ENCODE measurements at places on chromosomes 12 and 14. TPM values are rescaled to one million over a fixed set of nuclear protein-coding genes. Genes with fewer than 3 reads are reported as not detected.
A peak's percentile ranks its signal among the peaks of the same experiment; 100 is the strongest.

Gene KRT75
- total RNA-seq, result not detected

Gene AVPR1A
- total RNA-seq, result 2.0 TPM

Gene LRP6
- total RNA-seq, result 26.7 TPM

Gene PRKD1
- total RNA-seq, result 5.3 TPM

Gene HAL
- total RNA-seq, result not detected

Gene SDR9C7
- not detected for total RNA-seq

Gene KSR2
- 1.0 TPM for total RNA-seq

Gene IKZF4
- 7.6 TPM for total RNA-seq

Gene ACOT6
- not detected for total RNA-seq

Gene BICDL1
- 6.2 TPM for total RNA-seq

Gene TTC9
- 1.6 TPM for total RNA-seq

- no peaks in the 10 kb centered on the region for H3K36me3 ChIP-seq
- DNase-seq, result no peak
- H3K27ac ChIP-seq, result no peak overlapping the region
- peaks cover 13% of the 10 kb centered on the region for H3K4me1 ChIP-seq
- H3K4me3 ChIP-seq, result no peak overlapping the region
Observed at GRCh38 chr12:53590652-53591051, 35.5 kb downstream of the ATF7 start.

DNA sequence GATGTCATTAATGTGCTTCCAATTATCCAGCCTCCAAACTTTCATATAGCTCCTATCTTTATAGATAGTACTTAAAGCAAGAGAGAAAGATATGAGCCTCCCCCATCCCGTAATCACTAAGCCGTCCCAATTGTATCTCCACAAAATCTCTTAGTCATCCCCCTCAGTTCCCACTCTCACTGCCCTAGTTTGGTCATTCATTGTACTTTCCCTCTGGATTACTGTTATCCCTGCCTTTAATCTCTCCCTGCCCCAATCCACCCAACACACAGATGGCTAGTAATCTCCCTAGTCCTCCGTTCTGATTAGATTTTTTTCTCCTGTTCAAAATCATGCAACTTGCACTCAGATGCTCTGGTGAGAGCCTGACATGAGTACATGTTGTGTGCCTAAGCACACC, 5.4 kb upstream of the BCAT1 start:
- H3K4me1 ChIP-seq, result peaks cover 6% of the 10 kb centered on the region
- no peak overlapping the region for H3K27ac ChIP-seq
- H3K36me3 ChIP-seq, result no peaks in the 10 kb centered on the region
- H3K4me3 ChIP-seq, result no peak overlapping the region
- no peaks in the 10 kb centered on the region for H3K27me3 ChIP-seq
- DNase-seq, result no peak

- H3K4me3 ChIP-seq, result no peak overlapping the region
- H3K27ac ChIP-seq, result no peak overlapping the region
- H3K36me3 ChIP-seq, result no peaks in the 10 kb centered on the region
- H3K27me3 ChIP-seq, result no peaks in the 10 kb centered on the region
- no peak for DNase-seq
- H3K4me1 ChIP-seq, result no peaks in the 10 kb centered on the region
Observed at GRCh38 chr12:94299846-94300245, 151.5 kb downstream of the PLXNC1 start.

GRCh38 chr12:84313323-84313675, 599.3 kb downstream of the SLC6A15 start:
- no peak for DNase-seq
- H3K27me3 ChIP-seq, result no peaks in the 10 kb centered on the region
- no peak overlapping the region for H3K4me3 ChIP-seq
- no peaks in the 10 kb centered on the region for H3K36me3 ChIP-seq

- H3K27me3 ChIP-seq, result no peaks in the 10 kb centered on the region
- H3K4me3 ChIP-seq, result no peak overlapping the region
- H3K36me3 ChIP-seq, result no peaks in the 10 kb centered on the region
Observed at GRCh38 chr12:570921-571794, 92.1 kb downstream of the NINJ2 start.

DNA sequence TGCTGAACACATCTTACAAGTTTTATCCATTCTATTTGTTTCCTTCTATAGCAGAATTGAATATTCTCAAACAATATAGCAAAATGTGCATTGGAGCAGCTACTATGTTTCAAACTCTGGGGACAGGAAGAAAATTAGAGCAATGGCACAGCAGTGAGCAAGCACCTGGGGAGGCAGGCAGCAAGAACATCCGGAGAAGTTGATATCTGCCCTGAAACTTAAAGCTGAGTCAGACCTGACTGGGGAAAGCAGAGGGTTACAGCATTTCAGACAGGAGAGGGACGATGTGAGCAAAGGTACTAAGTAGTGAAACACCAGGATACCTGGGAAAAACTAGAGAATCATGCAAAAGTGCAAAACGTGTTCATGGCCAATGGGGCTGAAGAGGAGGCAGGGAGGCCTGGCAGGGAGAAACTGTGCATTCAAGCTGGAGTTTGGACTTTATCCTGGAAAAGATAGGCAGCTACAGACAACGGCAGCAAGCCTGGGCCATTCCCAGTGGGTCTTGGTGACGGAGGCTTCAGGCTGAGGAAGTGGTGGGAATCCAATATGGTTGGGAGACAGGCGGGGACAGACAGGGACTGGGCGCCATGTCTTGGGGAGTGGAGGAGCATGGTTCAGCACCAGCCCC, 118.0 kb upstream of the CDKN3 start:
- no peaks in the 10 kb centered on the region for H3K27me3 ChIP-seq
- no peak overlapping the region for H3K27ac ChIP-seq
- DNase-seq, result no peak
- H3K4me1 ChIP-seq, result no peaks in the 10 kb centered on the region
- H3K36me3 ChIP-seq, result no peaks in the 10 kb centered on the region

GRCh38 chr12:27984275-27984674, 11.7 kb upstream of the PTHLH start:
- H3K4me3 ChIP-seq, result no peak overlapping the region
- H3K27me3 ChIP-seq, result no peaks in the 10 kb centered on the region
- H3K4me1 ChIP-seq, result no peaks in the 10 kb centered on the region
- H3K36me3 ChIP-seq, result no peaks in the 10 kb centered on the region

- H3K4me1 ChIP-seq, result peaks cover 2% of the 10 kb centered on the region
- H3K4me3 ChIP-seq, result no peak overlapping the region
- H3K27ac ChIP-seq, result no peak overlapping the region
- H3K36me3 ChIP-seq, result no peaks in the 10 kb centered on the region
Observed at GRCh38 chr12:11618046-11618445, 31.4 kb upstream of the ETV6 start.

GRCh38 chr12:50517421-50518048, 12.8 kb downstream of the DIP2B start:
- H3K27ac ChIP-seq, result no peak overlapping the region
- DNase-seq, result no peak
- H3K4me3 ChIP-seq, result no peak overlapping the region
- H3K36me3 ChIP-seq, result no peaks in the 10 kb centered on the region
- H3K27me3 ChIP-seq, result no peaks in the 10 kb centered on the region

- no peaks in the 10 kb centered on the region for H3K27me3 ChIP-seq
- H3K4me1 ChIP-seq, result peaks cover 18% of the 10 kb centered on the region
- no peaks in the 10 kb centered on the region for H3K36me3 ChIP-seq
- no peak for DNase-seq
Observed at GRCh38 chr14:55109836-55110235, 19.2 kb upstream of the LGALS3 start.

GRCh38 chr12:37547611-37548010, 769.0 kb upstream of the ALG10B start:
- no peaks in the 10 kb centered on the region for H3K36me3 ChIP-seq
- no peak for DNase-seq
- no peaks in the 10 kb centered on the region for H3K4me1 ChIP-seq
- no peaks in the 10 kb centered on the region for H3K27me3 ChIP-seq
- no peak overlapping the region for H3K27ac ChIP-seq

- no peak overlapping the region for H3K27ac ChIP-seq
- no peaks in the 10 kb centered on the region for H3K36me3 ChIP-seq
- H3K4me3 ChIP-seq, result no peak overlapping the region
- H3K27me3 ChIP-seq, result no peaks in the 10 kb centered on the region
- no peaks in the 10 kb centered on the region for H3K4me1 ChIP-seq
- no peak for DNase-seq
Observed at GRCh38 chr14:41397926-41398325, 208.8 kb upstream of the LRFN5 start.

- no peak overlapping the region for H3K27ac ChIP-seq
- no peaks in the 10 kb centered on the region for H3K27me3 ChIP-seq
- no peak for DNase-seq
- no peaks in the 10 kb centered on the region for H3K4me1 ChIP-seq
- no peak overlapping the region for H3K4me3 ChIP-seq
- H3K36me3 ChIP-seq, result no peaks in the 10 kb centered on the region
Observed at GRCh38 chr14:43132441-43132840, 1374.6 kb downstream of the FSCB start.

- no peaks in the 10 kb centered on the region for H3K27me3 ChIP-seq
- no peak overlapping the region for H3K27ac ChIP-seq
- no peaks in the 10 kb centered on the region for H3K36me3 ChIP-seq
- no peak for DNase-seq
Observed at GRCh38 chr12:83796531-83796930, 1109.8 kb downstream of the TMTC2 start.

- no peaks in the 10 kb centered on the region for H3K36me3 ChIP-seq
- no peak for DNase-seq
- H3K4me1 ChIP-seq, result peaks cover 6% of the 10 kb centered on the region
- no peak overlapping the region for H3K27ac ChIP-seq
- H3K4me3 ChIP-seq, result no peak overlapping the region
Observed at GRCh38 chr14:68336165-68336564, 456.7 kb downstream of the ZFP36L1 start.

DNA sequence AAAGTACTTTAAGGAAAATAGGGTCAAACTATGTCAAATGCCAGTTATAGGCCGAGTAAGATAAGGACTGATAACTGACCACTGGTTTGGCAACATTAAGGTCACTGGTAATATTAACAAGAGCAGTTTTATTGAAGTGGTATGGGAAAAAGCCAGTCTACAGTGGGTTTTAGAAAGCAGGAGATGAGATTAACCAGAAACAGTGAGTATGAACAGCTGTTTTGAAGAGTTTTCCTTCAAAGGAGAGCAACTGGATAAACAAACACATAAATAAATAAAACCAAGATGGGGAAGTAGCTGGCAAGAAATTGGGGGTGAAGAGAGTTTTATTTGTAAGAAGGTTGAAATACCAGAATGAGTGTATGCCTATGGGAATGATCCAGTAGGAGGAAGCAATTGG, 30.3 kb downstream of the KITLG start:
- DNase-seq, result no peak
- H3K4me3 ChIP-seq, result no peak overlapping the region
- H3K27me3 ChIP-seq, result no peaks in the 10 kb centered on the region
- H3K27ac ChIP-seq, result no peak overlapping the region

- no peaks in the 10 kb centered on the region for H3K36me3 ChIP-seq
- no peak overlapping the region for H3K27ac ChIP-seq
- peak; percentile 32 for DNase-seq
- no peak overlapping the region for H3K4me3 ChIP-seq
- H3K27me3 ChIP-seq, result no peaks in the 10 kb centered on the region
Observed at GRCh38 chr14:67722293-67722692, 20.6 kb downstream of the RDH12 start.

DNA sequence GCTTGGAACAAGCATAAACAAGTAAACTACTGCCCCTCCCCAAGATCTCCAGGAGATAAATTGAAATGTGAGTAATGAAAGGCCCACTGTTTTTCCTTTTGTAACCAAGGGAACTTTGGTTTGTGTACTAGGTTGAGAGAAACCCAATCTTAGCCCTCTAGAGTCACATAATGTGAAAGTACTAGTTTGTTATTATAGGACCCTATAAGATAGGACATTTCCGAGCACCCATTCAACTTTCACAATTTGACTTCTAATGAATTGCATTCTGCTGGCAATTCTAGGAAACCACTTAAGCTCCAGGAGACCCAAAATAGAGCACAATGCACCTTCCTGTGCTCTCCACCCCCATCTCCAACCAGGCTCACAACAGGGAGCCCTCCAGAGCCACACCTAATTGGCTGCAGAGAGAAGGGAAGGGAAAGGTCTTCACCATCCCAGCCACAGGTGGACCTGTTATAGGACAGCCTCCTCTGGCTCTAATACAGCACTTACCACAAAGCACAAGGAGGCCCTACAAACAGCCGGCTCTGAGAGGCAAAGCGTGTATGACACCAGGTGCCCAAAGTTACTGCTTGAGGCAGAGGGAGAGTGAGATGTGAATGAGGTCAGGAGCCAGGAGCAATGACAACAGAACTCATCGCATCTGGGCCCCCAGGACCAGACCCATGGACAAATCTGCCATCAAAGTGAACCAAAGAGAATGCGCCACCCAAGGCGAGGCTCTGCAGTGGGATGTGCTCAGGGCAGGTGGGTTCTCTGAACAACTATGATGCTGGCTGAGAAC, 163.3 kb upstream of the NTF3 start:
- H3K4me3 ChIP-seq, result no peak overlapping the region
- no peak for DNase-seq
- H3K27me3 ChIP-seq, result no peaks in the 10 kb centered on the region

DNA sequence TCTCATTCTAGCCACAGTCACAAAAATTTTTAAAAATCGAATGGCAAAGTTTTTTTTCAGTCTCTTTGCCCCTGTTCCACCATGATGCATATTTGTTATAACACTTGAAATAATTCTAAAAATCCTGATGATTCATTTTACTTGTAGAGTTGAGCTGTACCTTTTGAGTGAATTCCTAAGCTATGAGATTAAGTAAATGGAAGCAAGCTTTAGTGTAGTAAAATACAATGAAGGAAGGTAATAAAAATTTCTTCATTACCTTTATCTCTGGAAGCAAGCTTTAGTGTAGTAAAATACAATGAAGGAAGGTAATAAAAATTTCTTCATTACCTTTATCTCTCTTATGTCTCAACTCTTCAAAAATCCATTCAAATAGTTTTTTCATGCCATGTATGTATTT, 46.1 kb downstream of the TMTC3 start:
- no peaks in the 10 kb centered on the region for H3K36me3 ChIP-seq
- no peak overlapping the region for H3K27ac ChIP-seq
- H3K27me3 ChIP-seq, result no peaks in the 10 kb centered on the region
- no peak overlapping the region for H3K4me3 ChIP-seq
- H3K4me1 ChIP-seq, result no peaks in the 10 kb centered on the region

GRCh38 chr14:21095430-21096205, 2.8 kb downstream of the ZNF219 start:
- no peaks in the 10 kb centered on the region for H3K27me3 ChIP-seq
- H3K4me1 ChIP-seq, result peaks cover 37% of the 10 kb centered on the region
- H3K27ac ChIP-seq, result no peak overlapping the region
- DNase-seq, result no peak

DNA sequence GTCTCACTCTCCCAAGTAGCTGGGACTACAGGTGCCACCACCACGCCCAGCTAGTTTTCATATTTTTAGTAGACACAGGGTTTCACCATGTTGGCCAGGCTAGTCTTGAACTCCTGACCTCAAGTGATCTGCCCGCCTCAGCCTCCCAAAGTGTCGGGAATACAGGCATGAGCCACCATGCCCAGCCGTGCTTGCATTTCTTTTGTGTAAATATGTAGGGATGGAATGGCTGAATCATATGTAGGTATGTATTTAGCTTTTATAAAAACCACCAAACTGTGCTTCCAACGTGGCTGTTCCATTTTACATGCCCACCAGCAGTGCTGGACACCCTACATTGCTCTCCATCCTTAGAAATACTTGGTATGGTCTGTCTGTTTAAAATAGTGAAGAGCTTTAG, 32.8 kb upstream of the CLMN start:
- H3K27ac ChIP-seq, result no peak overlapping the region
- no peaks in the 10 kb centered on the region for H3K36me3 ChIP-seq
- DNase-seq, result no peak
- no peak overlapping the region for H3K4me3 ChIP-seq
- H3K27me3 ChIP-seq, result no peaks in the 10 kb centered on the region
- H3K4me1 ChIP-seq, result no peaks in the 10 kb centered on the region
